GM12891 (cell line): ENCODE measurements at places on chromosomes 12 and 14.

DNA sequence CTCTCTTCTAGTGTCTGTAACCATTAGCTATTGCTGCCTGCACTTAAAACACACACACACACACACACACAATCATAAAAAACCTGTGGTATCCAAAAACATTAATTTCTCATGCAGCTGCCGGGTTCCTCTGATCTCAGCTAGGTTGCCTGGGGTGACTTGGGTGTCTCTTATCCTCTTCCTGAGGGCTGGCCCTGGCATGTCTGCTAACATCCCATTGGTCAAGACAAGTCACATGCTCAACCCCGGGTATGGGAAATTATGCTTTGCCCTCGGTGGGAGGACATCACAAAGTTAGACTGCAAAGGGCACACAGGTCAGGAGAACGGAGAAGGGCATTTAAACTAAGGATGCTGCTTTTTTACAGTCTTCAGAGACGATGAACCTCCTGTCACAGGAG is 55.7 kb downstream of the TRPV4 start:
- DNase-seq, result no peak

- no peak for DNase-seq
Measured at GRCh38 chr12:129716825-129717224, 187.0 kb downstream of the TMEM132D start.

DNA sequence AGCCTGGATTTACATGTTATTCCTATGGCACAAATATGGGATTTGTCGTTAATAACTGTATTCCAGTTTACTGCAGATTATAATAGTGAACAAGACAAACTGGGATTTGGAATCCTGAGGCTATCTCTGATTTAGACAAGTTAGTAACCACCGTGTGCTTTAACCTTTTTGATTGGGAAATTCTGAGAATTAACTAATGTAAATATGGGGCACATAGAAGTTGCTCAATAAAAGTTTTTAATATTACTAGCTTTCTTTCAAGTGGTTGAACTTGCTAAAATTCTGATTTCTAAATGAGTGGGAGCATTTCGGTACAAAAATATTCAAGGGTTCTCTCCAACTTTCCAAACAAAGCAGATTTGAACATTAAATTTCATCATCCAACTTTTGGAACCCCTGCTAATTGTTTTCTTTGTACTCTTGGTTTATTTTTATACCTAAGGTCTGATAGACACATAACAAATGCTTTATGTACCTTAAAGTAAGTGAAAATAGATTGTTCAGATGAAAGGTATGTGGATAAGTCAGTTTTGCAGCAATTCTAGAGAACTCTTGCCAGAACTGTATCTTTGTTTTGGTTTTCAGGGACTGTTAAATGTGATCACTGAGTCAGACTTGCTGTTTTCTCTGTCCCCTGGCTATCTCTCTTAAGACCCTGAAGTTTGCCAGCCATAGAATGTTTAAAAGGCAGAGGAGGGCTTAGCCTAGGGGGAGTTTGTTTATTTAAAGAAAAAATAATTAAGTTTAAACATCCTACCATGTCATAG is 57.5 kb downstream of the FRS2 start:
- no peak for DNase-seq

DNA sequence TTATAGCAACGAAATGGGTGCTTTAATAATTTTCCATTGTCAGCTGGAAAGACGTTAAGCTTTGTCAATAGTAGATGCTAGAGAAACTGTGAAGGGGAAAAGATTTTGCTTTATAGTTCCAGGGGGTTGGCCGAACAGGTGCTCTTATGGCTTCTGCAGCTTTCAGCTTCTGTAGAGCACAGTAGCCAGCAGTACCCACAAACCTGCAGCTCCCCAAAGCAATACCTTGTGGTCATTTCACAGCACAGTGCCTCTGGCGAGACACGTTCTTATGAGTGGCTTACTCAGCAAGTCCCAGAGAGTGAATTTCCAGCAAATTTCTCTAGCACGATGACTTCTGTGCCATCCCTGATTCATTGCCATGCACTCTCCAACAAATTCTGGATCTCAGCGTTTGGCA is 416.3 kb upstream of the ATP2B1 start:
- no peak for DNase-seq

GRCh38 chr12:6790496-6791150 is 1.3 kb downstream of the CD4 start:
- no peak for DNase-seq

GRCh38 chr14:100610511-100611217 is 23.4 kb upstream of the BEGAIN start:
- DNase-seq, result no peak

DNA sequence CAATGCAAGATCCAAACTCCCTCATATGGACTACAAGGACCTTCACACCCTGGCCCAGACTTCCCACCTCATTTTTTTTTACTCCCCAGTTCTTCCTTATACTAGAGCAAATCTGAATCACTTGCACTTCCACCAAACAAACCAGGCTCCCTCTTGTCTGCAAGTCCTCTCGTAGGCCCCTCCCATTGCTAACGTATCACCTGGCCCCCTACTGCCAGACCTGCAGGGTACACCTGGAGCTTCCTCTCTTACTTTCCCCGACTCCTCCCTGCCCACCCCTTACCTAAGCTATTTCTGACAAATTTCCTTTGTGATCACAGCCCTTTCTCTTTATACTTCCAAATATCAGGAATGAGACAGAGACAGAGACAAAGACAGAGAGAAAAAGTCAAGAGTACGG is 463.9 kb downstream of the GALC start:
- no peak for DNase-seq

- DNase-seq, result no peak
Measured at GRCh38 chr12:113271853-113272561, 50.7 kb downstream of the TPCN1 start.

DNA sequence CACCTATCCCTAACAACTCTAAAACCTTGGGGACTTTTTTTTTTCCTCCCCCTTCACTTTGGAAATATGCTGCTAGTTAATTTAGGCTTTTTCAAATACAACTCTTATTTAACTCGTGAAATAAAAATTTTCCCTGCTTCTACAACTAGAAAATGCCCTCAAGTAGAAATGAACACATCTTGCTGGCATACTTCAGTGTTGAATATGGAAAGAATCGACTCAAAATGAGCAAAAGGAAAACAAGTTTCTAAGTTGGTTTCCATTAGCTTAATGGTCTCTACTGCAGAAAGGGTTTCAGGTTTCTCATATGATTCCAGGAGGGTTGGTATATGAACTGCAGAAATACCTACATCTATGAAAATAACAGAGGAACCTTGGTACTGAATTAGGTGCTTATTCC is 118.3 kb upstream of the TMTC1 start:
- DNase-seq, result no peak

- DNase-seq, result no peak
Measured at GRCh38 chr12:116806845-116807440, 68.8 kb downstream of the RNFT2 start.

DNA sequence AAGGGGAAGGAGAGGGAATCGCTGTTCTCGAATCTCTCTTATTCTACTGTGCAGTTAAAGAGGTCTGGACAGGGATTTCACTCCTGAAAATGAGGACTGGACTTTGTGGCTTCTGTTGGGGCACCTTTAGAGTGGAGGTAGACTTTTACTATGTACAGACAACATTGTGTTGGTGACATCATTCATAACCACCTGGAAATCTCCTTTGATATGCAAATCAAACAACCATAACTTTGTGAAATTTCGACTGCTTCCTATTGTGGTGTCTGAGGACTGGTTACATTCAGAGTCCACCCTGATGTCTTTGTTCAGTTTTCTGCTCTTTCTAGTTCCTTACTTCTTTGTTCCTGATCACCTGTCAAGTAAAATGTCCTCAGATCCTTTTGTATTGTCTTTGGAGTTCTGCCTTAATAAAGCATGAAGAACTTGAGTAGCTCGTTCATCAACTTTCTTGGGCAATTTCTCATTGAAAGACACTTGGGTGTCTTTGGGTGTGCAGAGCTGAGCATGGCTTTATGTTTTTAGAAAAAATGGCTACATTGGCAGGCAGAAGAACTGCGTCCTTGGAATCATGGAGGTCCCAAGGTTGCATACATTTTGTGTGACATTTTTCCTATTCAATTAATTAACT is 29.8 kb downstream of the LRRK2 start:
- no peak for DNase-seq

DNA sequence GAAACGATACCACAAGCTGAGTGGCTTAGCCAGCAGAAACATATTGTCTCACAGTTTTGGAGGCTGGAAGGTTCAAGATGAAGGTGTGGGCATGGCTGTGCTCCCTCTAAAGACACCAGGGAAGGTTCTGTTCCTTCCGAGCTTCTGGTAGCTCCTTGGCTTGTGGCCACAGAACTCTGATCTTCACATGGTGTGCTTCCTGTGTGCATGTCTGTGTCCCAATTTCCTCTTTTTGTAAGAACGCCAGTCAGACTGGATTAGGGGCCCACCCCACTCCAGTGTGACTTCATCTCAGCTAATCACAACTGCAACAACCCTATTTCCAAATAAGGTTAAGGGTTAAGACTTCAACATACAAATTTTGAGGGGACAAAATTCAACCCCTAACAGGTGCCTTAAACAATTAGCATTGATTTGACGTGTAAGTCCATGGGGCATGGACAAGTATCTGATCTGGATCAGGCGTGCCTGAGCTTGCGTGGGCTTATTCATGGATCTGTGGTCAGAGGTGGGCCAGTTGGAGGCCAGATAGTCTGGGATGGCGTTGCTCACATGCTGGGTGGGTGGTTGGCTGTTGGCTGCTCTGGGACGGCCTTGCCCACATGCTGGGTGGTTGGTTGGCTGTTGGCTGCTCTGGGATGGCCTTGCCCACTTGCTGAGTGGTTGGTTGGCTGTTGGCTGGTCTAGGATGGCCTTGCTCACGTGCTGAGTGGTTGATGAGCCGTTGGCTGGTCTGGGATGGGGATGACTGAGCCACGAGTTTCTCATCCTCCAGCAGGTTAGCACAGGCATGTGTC is 88.5 kb downstream of the LGMN start:
- DNase-seq, result no peak

DNA sequence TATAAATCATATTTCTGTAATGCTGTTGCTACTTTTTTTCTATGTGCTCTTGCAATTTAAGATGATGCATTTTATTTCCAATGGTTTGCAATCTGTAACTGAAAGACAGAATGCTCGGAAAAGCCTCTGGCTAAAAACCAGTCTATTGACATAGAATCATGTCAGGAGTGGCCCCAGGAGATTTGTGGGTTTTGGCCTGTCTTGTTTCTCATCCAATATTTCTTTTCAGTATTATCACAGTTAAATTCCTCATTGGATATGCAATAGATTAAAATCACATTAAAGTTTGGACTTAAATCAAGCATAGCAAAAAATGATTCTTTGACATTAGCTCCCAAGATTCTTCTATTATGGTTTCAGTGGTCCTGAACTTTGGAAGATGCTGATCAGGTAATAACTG is 19.1 kb upstream of the SLC38A2 start:
- no peak for DNase-seq

DNA sequence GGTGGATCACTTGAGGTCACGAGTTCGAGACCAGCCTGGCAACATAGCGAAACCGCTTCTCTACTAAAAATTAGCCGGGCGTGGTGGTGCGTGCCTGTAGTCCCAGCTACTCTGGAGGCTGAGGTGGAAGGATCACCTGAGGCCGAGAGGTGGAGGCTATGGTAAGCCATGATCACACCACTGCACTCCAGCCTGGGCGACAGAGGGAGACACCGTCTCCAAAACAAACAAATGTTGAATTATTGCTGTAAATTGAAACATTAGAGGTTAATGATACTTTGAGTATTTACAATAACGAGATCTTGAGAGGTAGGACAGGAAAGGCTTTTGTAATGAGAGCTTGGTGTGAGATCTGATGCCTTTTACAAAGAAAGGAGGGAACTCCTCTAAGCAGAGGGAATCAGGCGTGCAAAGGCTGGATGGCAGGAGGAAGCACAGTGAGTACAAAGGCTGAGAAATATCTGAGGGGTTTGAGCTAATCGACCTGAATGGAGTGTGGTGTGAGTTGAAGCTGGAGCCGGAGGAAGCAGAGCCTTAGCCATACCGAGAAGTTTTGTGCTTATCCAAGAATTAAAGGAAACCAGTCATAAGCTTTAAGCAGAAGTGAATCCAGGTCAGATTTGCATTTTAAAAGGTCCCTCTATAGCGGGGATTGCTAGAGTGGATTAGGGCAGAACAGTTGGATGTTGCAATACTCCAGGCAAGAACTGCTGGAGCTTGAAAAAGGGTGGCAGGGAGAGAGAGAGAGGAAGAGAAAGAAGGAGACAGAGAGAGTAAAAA is 1.1 kb downstream of the RHNO1 start:
- DNase-seq, result no peak

GRCh38 chr14:36979863-36980262 is 192.5 kb downstream of the SLC25A21 start:
- no peak for DNase-seq

- no peak for DNase-seq
Measured at GRCh38 chr12:29662734-29663323, 120.9 kb downstream of the TMTC1 start.

DNA sequence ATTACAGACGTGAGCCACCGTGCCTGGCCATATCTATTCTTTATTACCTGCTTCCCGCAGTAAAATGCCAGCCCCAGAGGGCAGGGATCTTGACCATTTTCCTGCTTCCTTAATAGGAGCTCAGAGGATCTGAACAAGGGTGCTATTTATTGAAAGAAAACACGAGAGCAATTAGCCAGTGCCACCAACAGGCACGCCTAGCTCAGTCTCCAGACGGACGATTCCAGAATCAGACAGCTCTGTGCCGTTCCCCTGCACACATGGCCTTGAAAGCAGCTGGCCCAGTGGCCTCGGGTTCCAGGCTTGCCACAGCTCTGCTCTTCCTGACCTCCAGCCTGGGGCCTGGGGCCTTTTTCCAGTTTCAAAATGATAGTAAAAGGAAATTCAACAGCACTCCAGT is 135.2 kb upstream of the RFLNA start:
- no peak for DNase-seq

DNA sequence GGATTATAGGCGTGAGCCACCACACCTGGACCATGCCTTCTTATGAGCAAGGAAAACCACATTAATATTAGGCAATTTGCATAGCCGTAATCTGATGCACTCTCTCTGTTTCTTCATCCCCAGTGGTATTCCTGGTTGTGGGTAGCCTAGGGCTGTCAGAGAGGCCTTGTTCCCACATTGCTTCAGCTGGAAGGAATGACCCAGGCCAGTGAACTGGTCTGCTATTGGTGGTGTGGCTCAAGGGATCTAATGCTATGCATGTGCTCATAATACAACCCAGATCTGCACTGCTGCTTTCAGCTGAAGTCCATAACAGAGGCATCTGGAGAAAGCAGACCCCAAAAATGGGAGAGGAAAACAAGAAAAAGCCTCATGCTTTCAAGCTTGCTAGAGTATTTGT is 33.1 kb upstream of the G2E3 start:
- DNase-seq, result no peak
